Globus pallidus (tissue), 1 donor: ENCODE measurements at places on chromosomes 1 and 21.

- DNase-seq = no peak
Measured at GRCh38 chr1:61244114-61244513, 161.8 kb downstream of the NFIA start.

DNA sequence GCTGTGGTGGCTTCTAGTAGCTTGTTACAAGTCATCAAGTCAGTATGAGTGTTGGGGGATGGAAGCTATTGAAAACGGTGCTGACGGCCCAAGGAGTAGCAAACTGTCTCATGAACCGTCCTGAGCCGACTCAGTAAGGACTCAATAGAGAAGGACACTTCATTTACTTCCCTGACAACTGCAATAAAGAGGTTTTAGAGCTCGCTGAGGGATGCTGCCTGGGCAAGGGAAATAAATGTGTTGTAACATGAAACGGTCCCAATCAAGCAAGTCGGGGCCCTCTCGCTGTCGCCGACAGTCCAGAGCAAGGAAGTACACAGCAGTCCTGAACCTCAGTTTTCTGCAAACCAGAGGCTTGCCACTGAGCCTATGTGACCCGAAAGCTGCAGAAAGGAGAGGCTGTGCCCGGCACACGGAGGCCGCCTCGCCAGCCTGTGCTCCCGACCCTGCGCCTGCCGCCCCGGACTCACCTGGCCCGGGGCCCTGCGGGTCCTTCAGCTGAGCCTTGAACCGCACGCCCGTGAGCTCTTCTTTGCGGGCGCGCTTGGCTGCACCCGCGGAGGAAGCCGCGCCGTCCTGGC, 423 bp downstream of the URB1 start:
- no peak for DNase-seq

- DNase-seq = peak; percentile 67
Measured at GRCh38 chr1:204213668-204214662, at the start of gene GOLT1A. Gene GOLT1A, minus strand, starts transcription at chr1:204213988. Its CDS starts 82 bp downstream, at chr1:204213906.

- no peak for DNase-seq
Measured at GRCh38 chr1:172466795-172467407, 23.0 kb upstream of the PIGC start.

DNA sequence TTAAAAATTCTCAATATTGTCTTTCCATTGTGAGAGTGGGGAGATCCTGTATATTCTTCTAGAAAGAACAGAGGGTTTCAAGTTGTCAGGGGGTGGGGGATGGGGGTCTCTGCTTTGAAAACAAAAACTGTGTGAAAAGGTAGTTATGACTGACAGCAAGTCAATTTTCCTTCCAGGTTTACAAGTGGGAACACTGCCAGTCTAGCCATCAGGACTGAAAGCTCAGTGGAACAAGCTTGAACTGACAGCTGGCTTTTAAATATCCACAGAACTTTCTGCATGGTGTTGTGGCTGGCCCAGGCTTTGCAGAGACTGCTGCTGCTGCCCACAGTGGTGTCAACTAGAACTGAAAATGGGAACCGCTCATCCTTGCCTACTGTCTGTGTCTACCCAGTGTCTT, 162.6 kb downstream of the TNR start:
- no peak for DNase-seq

GRCh38 chr21:39281207-39281606, 32.2 kb downstream of the BRWD1 start:
- DNase-seq = no peak

DNA sequence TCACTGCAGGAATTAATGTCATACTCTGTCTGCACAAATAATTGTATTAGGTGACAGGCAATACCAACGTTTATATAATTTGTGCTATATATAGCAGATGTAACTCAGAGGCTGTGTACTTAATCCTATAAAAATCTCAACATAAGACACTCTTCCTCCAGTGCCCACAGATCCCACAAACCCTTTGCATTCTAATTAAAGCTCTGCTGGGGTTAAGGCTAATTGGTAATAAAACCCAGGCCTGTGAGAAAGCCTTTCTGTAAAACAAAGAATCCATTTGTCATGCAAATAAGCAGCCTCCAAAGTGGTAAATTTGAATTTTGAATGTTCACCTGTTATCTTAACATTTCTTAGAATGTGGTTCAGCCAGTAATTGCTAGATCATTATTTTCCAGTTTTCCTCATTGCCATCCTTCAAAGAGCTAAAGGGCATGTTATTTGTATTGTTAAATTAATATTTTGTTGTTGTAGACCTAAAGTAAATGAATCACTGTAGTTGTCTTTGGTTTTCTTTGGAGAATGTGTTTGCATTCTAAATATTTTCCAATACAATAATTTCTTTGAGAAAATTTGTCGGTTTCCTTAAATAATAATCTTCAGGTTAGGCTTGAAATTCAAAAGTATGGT, 46.3 kb upstream of the PRDX6 start:
- no peak for DNase-seq

GRCh38 chr1:221440658-221441057, 301.2 kb downstream of the DUSP10 start:
- DNase-seq = peak; percentile 46

- DNase-seq = peak; percentile 63
Measured at GRCh38 chr1:26391450-26391849, 18.9 kb upstream of the ZNF683 start.

DNA sequence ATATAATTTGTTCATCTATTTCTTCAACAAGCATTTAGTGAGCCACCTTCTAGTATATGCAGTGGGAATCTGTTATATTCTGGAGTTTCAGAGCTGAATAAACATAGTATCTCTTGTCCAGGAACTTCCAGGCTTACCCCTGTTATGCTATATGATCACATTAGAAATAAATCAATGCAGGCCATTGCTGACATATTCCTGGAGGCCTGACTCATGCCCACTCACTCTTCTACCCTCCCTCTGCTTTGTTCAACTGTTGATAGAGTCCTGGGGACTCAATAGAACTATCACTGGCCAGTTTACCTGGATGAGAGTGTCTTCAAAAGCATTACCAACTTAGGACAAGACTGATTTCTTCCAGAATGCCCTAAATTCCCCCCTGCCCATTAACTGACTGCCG, 29.3 kb upstream of the SRSF10 start:
- DNase-seq = no peak

- no peak for DNase-seq
Measured at GRCh38 chr1:153805042-153805745, 30.0 kb downstream of the SLC27A3 start.

- no peak for DNase-seq
Measured at GRCh38 chr1:156154317-156154749, 948 bp downstream of the SEMA4A start.

DNA sequence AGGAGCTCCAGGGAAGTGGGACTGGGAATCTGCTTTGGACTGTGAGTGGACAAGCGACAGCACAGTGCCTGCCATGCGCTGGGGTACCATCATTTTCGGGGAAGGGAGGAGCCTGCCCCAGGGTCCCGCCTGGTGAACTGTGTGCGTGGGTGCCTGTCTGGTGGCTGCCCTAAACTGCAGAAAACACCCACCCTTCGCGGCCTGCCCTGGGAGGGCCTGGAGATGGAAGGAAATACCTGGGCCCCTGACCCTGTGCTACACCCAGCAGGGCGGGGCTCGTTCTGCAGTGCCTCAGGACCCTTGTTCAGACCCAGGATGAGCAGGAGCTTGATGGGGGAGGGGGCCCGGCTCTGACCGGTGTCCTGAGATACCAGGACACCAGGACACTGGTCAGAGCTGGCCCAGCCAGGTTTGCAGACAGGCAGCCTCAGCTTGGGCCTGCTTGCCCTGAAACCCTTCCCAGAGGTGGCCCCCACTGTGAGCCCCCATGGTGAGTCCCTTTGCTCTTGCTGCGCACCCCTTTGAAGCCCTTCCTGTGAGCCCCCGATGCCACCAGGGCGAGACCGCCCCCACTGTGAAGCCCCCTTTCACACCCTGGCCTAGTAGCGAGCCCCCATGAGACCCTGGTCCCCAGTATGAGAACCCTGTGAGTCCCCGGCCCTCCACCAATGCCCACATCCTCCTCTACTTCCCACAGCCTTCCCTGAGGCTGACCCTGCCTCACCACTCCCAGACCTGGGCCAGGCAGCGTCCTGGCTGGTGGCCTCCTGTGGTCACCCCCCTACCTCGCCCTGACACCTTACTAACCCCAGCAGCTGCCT, 2.6 kb downstream of the GJC2 start:
- no peak for DNase-seq

DNA sequence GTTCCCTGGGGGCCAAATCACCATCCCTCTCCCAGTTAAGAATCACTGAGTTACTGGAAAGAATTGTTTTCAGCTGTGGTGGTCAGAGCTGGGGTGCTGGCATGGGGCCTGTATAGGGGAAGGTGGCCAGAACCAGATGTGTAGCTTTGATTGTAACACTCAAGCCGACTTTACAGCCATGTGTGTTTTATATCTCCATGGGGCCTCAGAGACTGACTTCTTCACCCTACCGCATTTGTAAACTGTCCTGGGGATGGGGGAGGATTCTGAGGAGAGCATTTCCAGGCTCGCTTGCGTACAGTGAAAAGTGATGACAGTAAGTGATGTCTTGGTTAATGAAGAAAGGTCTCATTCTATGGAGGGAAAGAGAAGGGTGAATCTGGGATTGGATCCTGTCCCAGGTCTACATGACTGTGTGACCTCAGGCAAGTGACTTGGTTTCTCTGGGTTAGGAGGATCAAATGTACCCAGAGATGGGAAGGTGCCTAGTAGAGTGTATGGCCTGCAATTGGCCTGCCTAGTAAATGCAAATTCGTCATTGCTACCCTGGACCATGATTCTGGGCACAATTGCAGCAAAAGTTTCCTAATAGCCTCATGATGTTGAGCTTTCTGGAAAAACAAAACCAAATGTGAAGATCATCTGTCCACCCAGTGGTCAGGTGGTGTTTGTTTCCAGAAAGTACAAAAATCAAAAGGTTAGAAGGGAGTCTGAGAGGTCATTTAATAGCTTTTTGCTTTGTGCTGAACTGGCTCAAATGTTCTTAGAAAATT, 49.7 kb upstream of the RCC2 start:
- no peak for DNase-seq

- no peak for DNase-seq
Measured at GRCh38 chr1:152525080-152525641, 10.9 kb downstream of the CRCT1 start.

DNA sequence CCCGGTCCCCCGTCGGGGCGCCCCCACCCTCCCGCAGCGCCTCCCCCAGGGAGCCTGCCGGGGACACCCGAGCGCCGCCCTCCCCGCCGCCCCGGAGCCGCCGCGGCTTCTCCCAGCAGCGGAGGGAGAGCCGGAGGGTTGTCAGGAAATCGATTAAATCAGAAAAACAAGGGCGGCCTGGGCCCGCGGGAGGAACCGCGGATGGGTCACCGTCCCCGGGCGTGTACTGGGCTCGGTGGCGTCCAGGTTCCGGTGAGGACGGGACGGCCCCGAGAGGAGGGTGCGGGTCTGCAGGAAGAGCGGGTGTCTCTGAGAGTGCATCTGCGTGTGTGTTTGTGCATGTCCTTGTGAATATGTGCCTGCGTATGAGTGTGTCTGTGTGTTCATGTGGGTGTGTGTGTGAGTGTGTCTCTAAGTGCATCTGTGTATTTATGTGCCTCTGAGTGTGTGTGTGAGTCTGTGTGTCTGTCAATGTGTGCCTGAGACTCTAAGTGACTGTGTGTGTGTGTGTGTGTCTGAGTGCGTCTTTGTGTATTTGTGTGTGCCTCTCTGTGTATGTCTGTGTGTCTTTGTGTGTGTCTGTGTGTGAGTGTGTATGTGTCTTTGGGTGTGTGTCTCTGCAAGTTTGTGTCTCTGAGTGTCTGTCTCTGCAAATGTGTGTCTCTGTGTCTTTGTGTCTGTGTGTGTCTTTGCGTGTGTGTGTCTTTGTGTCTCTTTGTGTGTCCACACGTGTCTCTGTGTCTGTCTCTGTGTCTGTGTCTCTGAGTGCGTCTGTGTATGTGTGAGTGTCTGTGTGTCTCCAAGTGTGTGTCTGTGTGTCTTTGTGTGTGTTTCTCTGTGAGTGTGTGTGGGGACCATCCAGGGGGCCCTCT, 1.1 kb downstream of the SPSB1 start:
- no peak for DNase-seq

DNA sequence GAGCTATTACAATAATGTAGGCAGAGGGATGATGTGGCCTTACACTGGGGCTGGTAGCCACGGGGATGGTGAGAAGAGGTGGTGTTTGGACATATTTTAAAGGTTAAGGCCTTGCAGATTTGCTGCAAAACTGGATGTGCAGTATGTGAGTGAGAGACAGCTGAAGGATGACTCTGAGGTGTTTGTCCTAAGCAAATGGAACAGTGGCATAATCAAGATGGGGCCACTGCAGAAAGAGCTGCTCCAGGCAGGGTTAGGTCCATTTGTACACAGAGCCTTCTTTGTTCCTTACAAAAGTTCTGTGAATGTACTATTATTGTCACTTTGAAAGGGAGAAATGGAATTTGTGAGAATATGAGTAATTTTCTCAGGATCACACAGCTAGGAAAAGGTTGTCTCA, 220.4 kb upstream of the ZP4 start:
- no peak for DNase-seq

GRCh38 chr1:38289034-38289433, 242.4 kb upstream of the POU3F1 start:
- no peak for DNase-seq

DNA sequence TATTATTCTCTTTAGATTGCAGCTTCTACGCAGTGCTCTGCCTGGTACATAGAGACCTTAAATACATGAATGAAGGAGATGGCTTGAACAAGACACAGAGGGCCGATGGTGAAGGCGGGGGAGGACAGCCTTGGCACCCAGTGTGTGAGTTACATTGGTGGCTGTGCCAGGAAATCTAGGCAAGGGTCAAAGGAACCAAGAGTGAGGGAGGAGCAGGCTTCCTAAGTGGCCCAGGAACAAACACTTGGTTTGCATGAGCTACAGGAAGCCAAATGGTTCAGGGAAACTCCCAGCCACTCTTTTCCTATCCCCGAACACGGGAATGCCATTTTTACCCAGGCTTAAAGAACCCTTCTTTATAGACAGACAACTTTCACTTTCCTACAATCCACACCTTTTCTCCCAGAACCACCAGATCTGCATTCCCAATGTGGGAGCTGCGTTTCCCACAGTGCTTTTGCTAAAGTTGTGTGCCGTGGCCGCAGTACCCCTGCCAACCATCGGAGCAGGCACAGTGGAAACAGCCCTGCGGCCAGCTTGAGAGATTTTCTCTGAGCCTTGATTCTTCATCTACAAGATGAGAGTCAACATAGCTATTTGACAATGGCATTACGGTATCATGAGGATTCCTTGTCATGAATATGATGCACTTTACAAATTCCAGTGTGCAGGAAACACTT, 3.5 kb upstream of the CLEC20A start:
- no peak for DNase-seq

GRCh38 chr1:205330150-205330549, 8.6 kb upstream of the NUAK2 start:
- DNase-seq = no peak

GRCh38 chr1:50656931-50657330, 233.7 kb upstream of the DMRTA2 start:
- no peak for DNase-seq

- DNase-seq = no peak
Measured at GRCh38 chr1:62637392-62638105, 40.2 kb downstream of the ANGPTL3 start.
